GM03348 (cell line): ENCODE measurements at places on chromosomes 1 and 21.

DNA sequence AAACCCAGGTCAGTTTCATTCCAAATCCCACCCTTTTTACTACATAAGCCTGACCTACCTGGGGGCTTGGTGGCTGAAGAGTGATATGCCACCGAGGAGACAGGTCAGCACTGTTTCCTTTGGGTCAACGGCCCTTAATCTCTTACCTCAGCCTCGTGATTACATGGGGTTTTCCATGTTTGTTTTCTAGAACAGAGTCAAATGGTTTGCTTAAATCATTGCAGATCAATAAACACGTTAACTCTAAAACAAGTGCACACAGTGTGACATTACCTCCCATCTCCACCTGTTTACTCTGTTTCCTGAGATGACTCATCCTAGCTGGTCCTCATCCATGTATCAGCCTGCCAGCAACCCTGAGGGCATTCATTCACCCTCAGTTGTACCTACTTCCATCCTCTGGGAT is 40.8 kb upstream of the TP53BP2 start:
- DNase-seq: no peak

- no peak for DNase-seq
These were observed 240.9 kb upstream of the CAMK1G start for GRCh38 chr1:209342441-209343175.

- no peak for DNase-seq
These were observed 6.8 kb downstream of the HES2 start for GRCh38 chr1:6412896-6413295.

- no peak for DNase-seq
These were observed 124.3 kb downstream of the PBX1 start for GRCh38 chr1:164683235-164683634.

- DNase-seq: no peak
These were observed 150.6 kb downstream of the CRB1 start for GRCh38 chr1:197418693-197419092.

GRCh38 chr1:153916297-153916696 is 6.5 kb downstream of the GATAD2B start:
- no peak for DNase-seq

GRCh38 chr1:80365359-80366021 is 1359.0 kb upstream of the ADGRL4 start:
- DNase-seq: no peak

DNA sequence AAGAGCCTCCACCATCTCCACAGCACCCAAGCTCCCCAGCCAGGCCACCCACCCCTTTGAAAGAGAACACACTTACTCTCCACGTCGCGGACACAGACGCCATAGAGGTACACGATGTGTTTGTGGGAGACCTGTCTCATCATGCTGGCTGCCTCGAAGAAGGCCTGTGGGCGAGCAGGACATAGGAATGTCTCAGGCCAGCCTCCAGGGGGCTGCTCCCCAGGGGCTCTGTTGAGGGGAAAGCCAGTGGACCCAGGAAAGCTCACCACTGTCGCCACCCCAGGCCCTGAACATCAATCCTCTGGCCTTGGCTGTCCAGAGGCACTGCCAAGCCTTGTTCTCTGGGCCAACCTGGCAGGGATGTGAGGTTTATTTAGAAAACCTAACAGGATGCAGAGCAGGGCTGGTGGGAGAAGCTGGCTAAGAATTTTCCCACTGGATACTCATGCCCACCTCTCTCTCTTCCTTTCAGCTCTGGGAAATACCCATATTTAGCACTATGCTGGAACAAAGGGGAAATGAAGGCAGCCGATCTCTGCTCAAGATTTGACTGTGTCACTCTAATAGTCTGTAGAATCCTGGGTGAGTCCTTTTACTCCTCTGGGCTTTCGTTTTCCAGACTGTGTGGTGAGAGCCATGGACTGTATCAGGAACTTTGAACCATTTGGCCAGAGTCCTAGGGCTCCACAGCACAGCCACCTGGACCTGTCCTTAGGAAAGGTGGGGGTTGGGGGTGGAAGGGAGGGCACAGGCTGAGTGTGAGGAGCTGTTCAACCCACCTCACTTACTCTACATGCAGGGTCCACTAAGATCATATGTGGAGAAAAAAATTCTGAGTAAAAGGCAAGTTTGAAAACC is 101.9 kb downstream of the RAVER2 start:
- no peak for DNase-seq

DNA sequence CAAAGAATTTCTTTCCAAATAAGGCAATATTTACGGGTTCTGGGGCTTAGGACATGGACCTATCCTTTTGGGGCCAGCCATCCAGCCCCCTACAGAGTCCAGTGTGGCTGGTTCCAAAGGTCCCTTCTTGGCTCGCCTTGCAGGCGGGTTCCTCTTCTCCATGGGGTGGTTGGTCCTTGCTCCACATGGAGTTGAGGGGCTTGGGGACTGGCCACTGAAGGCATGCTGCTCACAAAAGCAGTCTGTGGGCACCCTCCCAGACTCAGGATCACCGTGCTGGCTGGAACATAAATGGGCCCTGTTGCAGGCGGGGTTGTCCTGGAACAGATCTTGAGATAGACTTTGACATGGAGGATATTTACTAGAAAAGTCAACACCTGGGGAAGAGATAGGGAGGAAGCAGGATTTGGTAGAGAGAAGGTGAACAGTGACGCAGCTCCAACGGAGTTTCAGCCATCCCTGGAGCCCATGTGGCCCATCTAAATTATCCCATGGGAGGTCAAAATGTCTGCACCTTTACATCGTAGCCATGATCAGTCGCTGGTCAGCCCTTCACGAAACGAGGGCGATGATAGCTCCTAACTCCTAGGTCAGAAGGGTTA is 39.1 kb upstream of the LRP8 start:
- no peak for DNase-seq

- DNase-seq: no peak
These were observed 73.3 kb upstream of the SLC44A3 start for GRCh38 chr1:94746635-94747525.

DNA sequence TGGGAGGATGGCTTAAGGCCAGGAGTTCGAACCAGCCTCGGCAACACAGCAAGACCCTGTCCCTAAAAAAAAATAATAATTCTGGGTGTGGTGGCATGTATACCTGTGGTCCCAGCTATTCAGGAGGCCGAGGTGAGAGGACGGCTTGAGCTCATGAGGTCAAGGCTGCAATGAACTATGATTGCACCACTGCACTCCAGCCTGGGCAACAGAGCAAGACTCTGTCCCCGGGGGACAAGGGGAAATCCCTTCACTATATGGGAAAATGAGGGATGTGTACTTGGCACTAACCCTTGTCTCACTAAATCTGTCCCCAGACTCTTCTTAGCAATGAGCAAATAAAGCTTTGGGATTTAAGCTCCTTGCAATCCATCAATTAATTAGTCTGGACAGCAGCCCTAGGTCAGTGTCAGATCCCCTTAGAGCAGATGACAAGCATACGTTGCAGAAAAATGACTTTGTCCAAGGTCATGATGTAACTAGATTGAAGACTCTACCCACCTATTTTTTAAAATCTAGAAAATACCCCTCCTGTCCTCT is 9.4 kb downstream of the KDM5B start:
- DNase-seq: no peak

DNA sequence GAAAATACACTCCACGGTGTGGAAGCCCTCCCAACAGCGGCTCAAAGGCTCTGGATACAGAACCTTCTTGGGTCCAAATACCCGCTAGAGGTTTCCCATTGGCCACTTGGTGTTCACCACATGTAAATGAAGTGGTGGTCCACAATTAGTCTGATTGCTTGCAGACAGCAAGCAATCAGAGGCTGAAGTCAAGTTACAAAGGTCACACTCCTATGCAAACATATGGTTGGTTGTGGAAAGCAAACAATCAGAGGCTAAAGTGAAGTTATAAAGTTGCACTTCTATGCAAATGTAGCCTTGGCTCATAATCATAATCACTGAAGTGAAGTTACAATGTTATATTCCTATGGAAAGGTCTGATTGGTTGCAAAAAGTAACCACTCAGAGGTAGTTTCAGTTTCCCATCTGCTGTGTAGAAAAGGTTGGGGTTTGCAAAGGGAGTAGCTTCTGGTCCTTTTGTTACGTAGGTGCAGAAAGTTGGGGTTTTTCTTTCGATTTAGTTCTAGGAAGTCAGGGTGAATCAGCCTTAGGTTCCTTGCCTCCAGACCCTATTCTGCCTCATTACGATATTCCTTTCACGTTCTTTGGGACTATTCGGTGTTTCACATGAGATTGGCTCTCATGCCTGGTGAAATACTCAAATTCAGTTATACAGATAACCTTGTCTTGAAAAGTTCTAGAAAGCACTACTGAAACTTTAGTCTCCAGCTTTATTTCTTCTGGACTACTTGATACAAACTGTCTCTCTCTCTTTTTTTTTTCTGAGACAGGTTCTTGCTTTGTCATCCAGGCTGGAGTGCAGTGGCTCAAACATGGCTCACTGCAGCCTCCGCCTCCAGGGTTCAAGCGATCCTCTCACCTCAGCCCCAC is 36.7 kb upstream of the MTF2 start:
- DNase-seq: no peak

DNA sequence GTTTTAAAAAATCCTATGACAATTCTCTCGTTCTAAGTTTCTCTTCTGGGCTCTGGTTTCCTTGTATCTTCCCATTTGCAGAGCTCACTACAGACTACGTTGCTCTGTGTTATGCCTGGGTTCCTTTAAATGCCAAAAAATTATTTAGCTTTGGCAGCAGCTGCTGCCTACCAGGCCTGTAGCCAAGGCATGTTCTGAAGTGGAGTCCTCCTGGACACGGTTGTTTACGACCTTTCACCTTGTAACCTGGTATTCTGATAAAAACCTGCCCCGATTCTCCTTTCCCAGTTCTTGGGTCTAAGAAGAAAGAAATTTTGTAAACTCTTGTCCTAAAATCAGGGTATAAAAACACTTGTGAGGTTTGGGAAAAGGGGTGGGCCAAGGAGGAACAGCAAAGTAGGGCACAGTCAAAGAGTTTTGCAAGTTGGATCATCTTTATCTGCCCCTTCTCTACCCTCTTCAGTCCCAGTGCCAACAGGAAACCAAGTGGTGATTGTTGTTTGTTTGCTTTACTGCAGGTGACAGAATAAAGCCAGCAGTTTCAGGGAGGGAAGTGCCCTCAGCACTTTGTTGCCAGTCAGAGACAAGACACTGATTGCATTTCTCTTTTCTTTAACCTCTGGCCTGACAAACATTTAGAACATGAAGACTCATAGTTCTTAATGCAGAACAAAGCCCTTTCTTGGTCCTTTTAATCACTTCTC is 3.1 kb upstream of the TXNIP start:
- DNase-seq: no peak

- no peak for DNase-seq
These were observed 66.6 kb downstream of the MTR start for GRCh38 chr1:236861560-236862218.

DNA sequence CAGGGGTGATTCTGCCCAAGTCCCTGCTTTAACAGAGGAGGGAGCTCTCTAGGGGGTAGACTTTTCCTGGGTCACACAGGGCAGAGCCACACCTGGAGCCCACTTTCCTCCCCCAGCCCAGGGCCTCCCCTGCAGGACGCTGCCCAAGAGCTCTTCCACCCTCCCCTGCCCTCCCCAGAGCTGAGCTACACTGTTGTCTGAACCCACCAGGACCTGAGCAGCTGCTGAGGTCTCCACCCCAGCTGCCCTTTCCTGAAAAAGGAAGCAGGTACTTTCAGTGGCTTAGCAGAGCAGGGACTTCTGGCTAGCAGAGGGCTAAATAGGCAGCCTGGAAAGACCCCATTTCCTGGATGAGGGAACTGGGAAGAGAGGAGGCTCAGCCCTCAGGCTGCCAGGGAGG is 169.3 kb upstream of the ETV3 start:
- no peak for DNase-seq

GRCh38 chr1:19809044-19809750 is 5.9 kb downstream of the RNF186 start:
- DNase-seq: no peak

DNA sequence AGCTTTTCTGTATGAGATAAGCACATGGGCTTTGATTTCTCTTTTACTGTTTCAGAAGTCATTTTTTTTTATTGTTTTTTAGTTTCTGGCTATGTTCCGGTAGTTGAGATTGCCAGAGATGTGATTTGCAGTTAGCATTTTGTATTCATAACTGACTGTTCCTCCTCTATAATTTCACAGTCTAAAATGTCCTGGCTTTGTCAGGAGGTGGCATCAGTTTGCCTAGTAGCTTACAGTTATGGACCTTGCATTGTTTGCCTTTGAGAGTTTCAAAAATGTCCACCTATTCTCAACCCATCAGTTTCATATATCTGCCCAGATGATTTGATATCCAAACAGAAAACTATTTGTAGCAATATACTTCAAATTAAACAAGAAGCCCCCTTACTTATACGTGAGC is 39.5 kb upstream of the ST6GALNAC3 start:
- no peak for DNase-seq

DNA sequence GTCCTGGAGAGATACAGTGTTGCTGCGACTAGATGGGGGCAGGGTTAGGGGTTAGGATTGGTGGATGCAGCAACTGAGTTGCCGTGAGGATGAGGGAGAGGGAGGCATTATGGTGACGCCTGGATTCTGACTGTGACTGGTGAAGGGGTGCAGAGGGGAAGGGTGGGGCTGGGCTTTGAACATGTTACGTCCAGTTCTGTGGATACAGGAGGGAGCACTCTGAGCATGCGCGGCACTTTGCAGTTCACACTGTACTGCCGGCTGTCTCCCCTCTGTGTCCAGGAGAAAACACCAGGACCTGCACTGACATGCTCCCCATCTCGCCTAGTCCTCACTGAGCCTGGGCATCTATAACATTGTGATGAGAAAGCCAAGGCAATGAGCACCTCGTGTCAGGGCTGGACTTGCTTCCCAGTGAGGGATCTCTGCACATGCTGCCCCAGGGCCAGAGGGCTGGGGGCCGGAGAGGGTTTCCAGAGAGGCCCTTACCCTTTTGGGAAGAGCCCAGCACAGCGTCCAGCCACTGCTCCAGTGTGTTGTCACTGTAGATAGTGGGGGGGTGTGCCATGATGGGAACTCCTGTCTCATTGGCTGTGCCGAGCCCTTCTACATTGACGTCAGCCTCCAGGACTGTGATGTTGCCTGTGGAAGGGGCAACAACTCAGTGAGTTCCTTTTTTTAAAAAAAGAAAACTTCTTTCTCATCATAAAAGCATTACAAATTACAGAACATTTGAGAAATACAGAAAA is 7.6 kb downstream of the FAM151A start:
- no peak for DNase-seq

DNA sequence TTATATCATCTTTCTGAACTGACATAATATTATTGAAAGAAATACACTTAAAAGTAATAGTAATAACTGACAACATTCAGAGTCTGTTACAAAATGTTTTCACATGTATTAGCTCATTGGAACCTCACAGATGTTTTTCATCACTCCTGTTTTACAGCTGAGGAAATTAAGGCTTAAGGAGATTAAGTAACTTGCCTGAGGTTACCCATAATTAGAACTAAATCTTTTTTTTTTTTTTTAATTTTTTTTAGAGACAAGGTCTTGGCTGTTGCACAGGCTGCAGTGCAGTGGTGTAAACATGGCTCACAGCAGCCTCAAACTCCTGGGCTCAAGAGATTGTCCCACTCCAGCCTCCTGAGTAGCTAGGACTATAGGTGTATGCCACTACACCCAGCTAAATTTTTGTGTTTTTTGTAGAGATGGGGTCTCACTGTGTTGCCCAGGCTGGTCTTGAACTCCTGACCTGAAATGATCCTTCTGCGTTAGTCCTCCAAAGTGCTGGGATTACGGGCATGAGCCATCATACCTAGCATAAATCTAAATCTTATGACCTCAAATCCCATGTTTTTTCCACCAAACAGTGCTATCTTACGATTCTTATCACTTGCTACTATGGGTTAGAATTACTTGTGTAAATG is 64.7 kb upstream of the MACF1 start:
- peak; percentile 20 for DNase-seq

- no peak for DNase-seq
These were observed 13.0 kb downstream of the NTRK1 start for GRCh38 chr1:156873659-156874058.

- DNase-seq: no peak
These were observed 61.1 kb upstream of the LAPTM5 start for GRCh38 chr1:30818568-30819243.
